Epithelial cell of proximal tubule (primary cell): ENCODE measurements at places on chromosomes 1 and 21. TPM values are rescaled to one million over a fixed set of nuclear protein-coding genes. Genes with fewer than 3 reads are reported as not detected.

Gene RASSF5
- 3.5 and 4.7 TPM in 2 replicates for total RNA-seq

Gene PTCH2
- under 0.01 TPM in 1 of 2 replicates, not detected in the other for total RNA-seq

Gene RGSL1
- total RNA-seq = not detected in 2 replicates

Gene TUFT1
- total RNA-seq = 33.5 and 39.2 TPM in 2 replicates

Gene LENEP
- total RNA-seq = not detected in 2 replicates

Gene CD1D
- 0.72 and 3.0 TPM in 2 replicates for total RNA-seq

Gene KCNAB2
- 0.72 and 3.3 TPM in 2 replicates for total RNA-seq

Gene AMY1A
- not detected in 2 replicates for total RNA-seq

Gene TMCO4
- 9.8 and 20.0 TPM in 2 replicates for total RNA-seq

Gene LCE1E
- not detected in 2 replicates for total RNA-seq

Gene SELE
- total RNA-seq = not detected in 2 replicates

Gene LORICRIN
- total RNA-seq = not detected in 2 replicates

Gene PROK1
- total RNA-seq = not detected in 2 replicates

Gene WDR64
- total RNA-seq = not detected in 2 replicates

Gene RGS4
- 6.5 and 21.0 TPM in 2 replicates for total RNA-seq

Gene TNFRSF18
- 0.65 and 3.1 TPM in 2 replicates for total RNA-seq

Gene SPATA45
- total RNA-seq = not detected in 2 replicates

Gene AKR7A3
- 0.36 and 1.3 TPM in 2 replicates for total RNA-seq

Gene IL12RB2
- total RNA-seq = 0.72 and 1.3 TPM in 2 replicates

Gene SPOCD1
- 9.4 and 18.4 TPM in 2 replicates for total RNA-seq

Gene TMEM240
- total RNA-seq = 1.6 and 1.7 TPM in 2 replicates

Gene CD2
- total RNA-seq = not detected in 2 replicates

Gene FLG2
- not detected in 2 replicates for total RNA-seq

Gene MAN1C1
- 0.63 and 1.2 TPM in 2 replicates for total RNA-seq

Gene RHD
- not detected in 2 replicates for total RNA-seq

Gene INKA2
- total RNA-seq = 0.07 and 0.58 TPM in 2 replicates

Gene B3GALT5
- total RNA-seq = 3.6 and 7.8 TPM in 2 replicates

Gene SHISA4
- 10.9 and 22.4 TPM in 2 replicates for total RNA-seq

Gene TCHH
- total RNA-seq = under 0.01 TPM in 1 of 2 replicates, not detected in the other

Gene TAS1R1
- total RNA-seq = not detected in 2 replicates

Gene PDZK1
- 2.9 and 5.0 TPM in 2 replicates for total RNA-seq

Gene BEST4
- 0.07 and 0.12 TPM in 2 replicates for total RNA-seq

Gene ANGPTL3
- total RNA-seq = not detected in 2 replicates

Gene SSU72
- 136 and 147 TPM in 2 replicates for total RNA-seq

Gene KCNA3
- not detected in 2 replicates for total RNA-seq

Gene CR2
- 0.81 TPM in 1 of 2 replicates, not detected in the other for total RNA-seq

Gene ZNF684
- 3.9 and 4.8 TPM in 2 replicates for total RNA-seq

Gene SMPDL3B
- total RNA-seq = 13.5 and 17.2 TPM in 2 replicates

Gene KLHDC9
- total RNA-seq = 2.6 and 6.5 TPM in 2 replicates

Gene WNT3A
- total RNA-seq = not detected in 2 replicates

Gene AGRN
- 261 and 462 TPM in 2 replicates for total RNA-seq

Gene SLFNL1
- 0.07 TPM in 1 of 2 replicates, not detected in the other for total RNA-seq

Gene CYP4A11
- not detected in 2 replicates for total RNA-seq

Gene FGR
- total RNA-seq = not detected in 2 replicates

Gene CRYAA
- not detected in 2 replicates for total RNA-seq

Gene AIRE
- total RNA-seq = not detected in 2 replicates

Gene BTBD19
- total RNA-seq = 0.29 and 2.8 TPM in 2 replicates

Gene PLA2G4A
- total RNA-seq = 0.40 and 2.3 TPM in 2 replicates

Gene TRIM46
- total RNA-seq = 3.4 and 9.4 TPM in 2 replicates

Gene PRR9
- total RNA-seq = 0.72 TPM in 1 of 2 replicates, not detected in the other

Gene LRRC39
- total RNA-seq = 0.07 TPM in 1 of 2 replicates, not detected in the other

Gene ASCL5
- not detected in 2 replicates for total RNA-seq

Gene ARHGAP29
- total RNA-seq = 131 and 132 TPM in 2 replicates

Gene BSND
- total RNA-seq = not detected in 2 replicates
